ENCODE measurements at places on chromosomes 3 and 15.

DNA sequence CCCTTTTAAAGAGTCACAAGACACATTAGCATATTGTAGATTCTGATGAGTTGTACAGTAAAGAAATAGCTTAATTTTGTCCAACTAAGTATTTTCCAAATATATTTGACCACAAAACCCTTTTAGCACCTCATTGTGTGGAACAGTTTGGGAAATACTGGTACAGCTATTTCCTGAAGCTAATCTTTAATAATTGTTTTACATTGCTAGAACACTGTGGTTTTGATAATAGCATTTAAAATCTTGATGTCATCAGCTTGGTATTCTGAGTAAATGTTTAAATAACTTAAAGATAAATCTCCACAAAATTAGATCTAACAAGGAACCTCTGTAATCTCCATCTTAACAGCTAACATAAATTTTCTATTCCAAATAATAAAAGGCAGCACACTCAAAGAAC, 140.0 kb upstream of the MLF1 start:
- DNase-seq: no peak

DNA sequence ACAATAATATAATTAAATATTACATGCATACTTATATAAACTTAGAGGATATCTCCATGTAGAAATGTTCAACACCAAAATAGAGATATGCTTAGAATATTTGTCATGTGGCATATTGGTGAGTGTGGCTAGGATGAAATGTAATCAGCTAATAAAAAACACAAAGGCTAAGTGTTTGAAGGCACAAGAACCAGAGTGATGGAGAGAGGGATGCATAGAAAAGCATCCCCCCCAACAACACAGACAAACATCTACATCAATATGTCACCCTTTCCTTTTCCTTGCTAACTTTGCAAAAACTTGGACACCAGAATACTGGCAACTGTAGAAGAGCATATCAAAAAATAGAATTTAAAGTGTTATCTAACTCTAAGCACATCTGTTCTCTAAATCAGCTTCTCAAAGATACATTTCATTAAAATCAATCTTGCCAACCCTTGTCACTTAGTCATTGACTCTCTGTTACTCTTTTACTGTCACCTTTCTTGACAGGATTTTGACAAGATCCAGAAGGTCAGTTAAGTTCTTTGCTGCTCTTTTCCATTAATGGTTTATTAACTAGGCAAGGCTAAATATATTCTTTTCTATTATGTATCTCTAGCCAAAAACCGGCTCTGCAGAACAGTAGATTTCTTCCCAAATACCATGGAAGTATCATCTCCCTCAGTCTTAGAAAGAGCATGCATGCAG, 695.9 kb downstream of the OTOL1 start:
- no peak for DNase-seq

GRCh38 chr15:31221936-31222515, 104.6 kb upstream of the KLF13 start:
- no peak for DNase-seq

GRCh38 chr15:73704869-73705645, 20.9 kb downstream of the CD276 start:
- DNase-seq: peak; percentile 49

DNA sequence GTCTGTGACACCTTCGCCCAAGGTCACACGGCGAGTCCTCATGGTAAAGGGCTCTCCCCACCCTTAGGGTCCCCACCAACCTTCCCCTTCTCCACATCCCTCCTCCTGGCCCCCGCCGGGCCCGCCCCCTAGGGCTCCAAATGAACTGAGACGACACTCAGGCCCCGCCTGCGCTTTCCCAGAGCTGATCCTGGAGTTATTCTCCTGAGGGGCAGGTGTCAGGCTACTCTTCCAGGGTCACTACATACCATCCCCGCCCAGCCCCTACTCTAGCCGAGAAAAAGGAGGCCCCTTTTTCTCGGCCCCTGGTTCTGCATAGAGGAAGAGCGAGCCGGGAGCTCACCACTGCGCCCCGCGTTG, 292 bp downstream of the USP4 start:
- no peak for DNase-seq

DNA sequence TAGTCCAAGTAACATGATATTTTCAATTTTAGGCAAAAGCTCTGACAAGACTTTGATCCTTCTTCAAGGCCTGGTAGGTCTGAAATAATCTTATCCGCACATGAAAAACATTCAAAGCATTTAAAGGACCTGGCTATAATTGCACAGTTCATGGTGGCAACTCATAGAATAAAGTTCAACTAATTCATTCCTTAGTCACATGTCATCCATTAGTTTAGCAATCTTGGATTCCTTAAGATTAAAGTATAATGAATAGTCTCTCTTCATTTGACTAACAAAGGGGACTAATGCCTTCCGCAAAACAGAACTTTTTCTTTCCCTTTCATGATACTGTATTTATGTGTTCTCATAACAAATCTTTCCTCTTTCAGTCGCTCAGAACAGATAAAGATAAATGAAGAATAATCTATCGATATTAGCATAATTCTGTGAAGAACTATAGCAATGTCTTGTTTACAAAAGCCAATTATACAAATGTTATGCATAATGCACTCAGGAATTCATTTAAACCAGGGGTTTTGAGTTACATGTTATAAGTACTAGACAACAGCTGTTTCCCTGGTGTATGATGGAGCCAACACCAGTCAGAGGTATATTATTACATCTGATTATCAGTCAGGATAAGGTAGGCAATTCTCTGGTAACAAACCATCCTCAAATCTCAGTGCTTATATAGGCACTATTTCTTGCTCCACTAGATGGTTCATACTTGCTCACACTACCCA, 172.5 kb downstream of the POTEB3 start:
- no peak for DNase-seq

DNA sequence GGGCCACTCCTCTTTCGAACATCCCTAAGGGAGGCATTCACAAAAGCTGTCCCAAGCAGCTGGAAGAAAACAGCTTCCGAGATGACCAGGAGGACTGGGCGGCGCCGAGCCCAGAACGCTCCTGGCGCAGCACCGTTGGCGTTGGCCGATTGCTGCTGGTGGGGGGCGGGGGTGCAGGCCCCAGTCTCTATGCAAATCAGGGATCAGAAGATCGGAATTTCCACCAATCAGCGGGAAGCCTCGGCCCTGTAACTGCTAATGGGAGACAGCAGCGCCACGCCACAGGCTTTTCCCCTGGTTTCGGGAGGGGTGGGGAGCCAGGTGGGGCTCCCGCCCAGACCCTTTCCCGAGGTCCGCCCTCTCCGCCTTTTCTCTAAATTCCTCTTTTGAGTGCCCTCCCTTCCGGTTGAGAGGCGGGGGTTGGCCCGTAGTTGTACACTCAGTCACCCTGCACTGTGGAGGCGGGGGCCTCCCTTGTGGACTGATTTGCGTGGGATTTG, 27.0 kb downstream of the HMCES start:
- peak; percentile 30 for DNase-seq

DNA sequence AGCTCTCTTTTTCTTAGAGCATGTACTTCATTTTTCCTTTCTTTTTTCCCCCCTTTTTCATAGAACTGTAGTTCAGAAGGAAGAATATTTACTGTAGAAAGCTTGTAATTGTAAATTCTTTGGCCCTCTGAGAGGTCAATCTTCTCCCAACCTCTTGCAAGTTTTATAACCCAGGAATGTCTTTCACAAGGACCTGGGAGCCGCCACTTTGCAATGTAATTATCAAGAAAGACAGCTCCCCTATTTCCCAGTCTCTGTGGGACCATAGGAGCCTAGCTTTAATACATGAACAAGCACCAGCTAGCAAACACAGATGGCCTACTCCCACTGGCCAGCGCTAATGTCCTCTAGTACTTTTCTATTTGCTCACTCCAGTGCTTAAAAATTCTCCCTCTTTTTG, 51.4 kb downstream of the NFKBIZ start:
- DNase-seq: no peak

DNA sequence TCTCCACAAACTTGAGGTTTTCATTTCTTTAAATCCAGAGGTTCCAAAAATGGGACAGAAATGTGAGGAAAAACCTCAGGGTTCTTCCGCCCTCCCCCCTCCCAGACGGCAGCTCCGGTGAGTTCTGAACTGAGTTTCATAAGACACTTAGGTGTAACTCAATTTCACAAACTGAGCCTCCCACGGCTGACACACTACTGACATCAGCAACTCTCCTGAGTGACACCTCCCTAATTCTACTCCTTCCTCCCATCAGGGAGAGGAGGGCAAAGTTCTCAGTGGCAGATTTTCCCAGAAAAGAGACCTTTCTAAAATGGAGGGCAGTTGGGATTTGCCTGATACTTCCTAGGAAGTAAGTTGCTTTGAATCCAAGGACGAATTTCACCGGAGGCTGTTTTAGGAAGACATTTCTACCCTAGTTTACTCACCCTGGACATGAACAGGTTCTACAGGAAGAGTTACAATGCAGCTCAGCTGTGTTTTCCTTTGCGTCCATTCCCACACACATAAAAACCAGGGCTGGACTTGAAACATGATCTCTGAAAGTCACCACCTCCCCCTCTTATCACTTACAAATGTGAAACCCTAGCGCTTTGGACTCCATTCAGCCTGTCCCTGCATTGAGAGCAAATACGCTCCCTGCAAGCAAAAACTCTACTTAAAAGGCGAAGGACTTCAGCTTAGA, 78.1 kb upstream of the LMOD3 start:
- no peak for DNase-seq

- DNase-seq: no peak
These were observed 437.9 kb downstream of the CNTN4 start for GRCh38 chr3:2536575-2536974.

- no peak for DNase-seq
These were observed 58.1 kb upstream of the SLC25A36 start for GRCh38 chr3:140883428-140884040.

DNA sequence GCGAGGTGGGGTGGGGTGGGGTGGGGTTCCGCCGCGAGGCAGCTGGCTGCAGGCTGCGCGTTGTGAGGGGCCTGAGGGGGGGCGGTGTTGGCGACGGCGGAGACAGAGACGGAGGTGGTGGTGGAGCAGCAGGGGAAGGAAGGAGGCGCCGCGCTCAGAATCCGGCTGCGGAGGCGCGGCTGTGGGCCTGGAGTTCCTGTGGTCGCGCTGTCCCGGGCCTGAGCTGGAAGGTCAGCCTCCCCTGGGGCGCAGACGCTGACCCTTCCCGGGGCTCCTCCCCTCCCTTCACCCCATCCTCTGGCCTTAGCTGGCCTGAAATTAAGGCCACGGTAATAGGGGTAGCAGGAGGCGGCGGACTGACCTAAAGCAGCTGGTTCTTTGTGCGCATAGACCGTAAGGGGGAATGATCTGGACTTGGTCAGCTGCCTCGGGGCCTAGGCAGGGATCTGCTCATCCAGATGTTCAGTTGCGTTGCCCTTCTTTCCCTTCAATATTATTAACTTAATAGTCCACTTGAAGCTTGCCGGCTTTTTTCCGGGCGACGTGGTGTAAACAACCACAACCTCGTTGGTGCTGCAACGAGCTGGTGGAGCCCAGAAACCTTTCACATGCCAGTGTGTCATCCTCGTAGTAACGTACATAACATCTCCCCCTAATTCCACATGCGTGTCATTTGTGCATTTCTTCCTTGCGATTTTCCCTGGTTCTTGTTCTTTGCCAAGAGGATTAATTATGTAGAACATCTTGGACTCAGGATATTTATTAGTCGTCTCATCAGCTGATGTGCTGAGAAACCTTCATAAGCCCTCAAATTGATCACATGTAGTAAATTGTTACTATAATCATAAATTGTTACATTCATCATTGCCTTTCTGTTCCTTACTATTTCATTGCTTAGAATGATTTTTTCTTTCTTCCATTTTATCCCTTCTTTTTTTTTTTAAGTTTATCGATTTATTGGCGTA, 626 bp downstream of the SEC62 start:
- DNase-seq: peak; percentile 3

DNA sequence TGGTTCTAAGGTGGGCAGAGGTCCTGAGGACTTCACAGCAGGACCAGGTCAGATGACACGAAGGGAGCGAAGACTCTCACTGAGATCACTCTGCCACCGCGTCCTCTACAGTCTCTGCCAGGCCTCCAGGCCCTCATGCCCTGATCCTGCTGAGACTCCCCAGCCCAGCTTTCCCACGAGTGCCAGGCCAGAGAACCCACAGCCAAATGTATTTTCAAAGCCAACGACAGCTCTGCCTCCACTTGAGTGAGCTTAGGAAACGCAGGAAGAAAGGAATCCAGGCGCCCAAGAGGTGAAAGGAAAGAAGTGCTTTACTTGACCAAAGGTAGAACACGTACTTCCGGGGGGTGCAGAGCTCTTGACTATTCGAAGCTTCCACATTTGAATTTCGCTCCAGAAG, 275.0 kb downstream of the XXYLT1 start:
- no peak for DNase-seq
